Kasumi-1 (cell line): ENCODE measurements at places on chromosomes 6 and 20.

DNA sequence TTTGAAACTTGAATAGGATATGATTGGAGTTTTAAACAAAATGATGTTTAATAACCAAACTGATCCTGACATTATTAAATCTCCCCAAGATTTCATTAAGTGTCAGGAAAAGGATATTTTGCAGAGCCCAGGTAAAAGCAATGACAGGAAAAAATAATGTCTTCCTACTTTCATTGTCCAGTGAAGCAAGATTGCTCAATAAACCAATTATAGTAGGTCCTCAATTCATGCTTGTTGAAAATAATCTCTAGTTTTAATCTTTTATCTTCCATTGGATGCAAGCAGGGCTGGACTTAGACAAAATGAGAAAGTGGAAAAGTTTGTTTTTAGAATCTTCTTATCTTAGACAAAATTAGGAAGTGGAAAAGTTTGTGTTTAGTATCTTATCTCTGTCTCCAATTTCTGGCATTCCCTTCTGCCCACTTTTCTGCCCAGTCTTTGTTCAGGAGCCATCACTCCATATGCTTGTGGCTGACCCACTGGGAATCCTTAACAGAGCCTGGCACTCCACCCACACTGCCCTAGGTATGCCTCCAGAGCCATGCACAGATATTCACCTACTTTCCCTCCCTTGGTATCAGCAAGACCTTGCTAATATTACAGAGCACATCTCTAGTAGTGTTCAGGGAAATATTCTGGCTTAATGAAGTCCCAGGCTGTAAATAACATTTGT is 57.0 kb upstream of the CARMIL1 start:
- no peak for DNase-seq

DNA sequence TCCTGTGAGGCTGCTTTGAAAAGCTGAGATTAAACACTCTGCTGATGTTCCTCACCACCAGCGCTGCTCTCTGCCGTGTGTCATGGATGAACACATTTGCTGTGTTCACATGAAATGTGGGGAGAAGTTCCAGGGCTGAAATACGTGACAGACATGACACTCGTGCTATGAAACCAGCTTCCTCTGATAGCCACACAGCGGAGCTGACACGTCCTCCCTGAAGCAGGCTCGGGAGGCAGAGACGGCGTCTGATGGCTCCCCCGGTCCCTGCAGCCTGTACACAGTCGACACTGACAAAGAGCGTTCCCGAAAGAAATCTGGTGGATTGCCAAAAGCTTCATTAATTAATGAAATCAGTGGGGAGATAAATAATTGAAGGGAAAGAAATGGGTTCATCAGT is 17.5 kb downstream of the AGPAT4 start:
- no peak for DNase-seq

GRCh38 chr20:63497138-63497945 is 1.5 kb downstream of the EEF1A2 start:
- DNase-seq: no peak

- no peak for DNase-seq
Observed at GRCh38 chr6:23087471-23087870, 518.1 kb downstream of the HDGFL1 start.

DNA sequence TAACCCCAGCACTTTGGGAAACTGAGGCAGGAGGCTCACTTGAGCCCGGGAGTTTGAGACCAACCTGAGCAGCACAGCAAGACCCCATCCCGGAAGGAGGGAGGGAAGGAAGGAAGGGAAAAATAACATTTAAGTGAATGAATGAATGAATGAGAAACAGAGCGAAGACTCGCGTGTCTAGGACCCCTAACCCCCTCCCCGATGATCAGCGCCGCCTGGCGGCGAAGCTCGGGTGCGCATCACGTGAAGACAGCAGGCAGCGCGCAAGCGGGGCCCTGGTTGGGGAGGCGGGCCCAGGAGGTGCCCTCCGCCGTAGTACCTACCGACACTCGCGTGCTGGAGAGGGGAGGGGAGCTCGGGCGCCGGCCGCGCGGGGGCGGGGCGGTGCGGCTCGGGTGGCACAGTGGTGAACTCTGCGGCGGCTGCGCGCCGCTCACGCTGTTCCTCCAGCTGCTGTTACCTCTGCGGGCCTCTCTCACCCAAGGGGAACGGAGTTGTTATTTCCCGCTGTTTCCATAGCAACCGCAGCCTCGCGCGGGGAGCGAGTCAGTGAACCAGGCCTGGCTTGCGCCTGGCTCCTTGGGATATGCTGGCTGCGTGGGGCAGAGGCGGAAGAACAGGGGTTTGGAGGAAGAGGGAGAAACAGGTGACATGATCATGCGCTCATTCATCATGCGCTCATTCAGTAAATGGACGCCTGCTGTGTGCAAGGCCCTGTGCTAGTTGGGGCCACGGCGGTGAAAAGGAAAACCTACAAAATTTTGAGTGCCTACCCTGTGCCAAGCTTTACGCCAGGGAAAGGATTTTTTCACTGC is 2.0 kb upstream of the DCDC2 start:
- DNase-seq: peak; percentile 80
